ENCODE measurements at places on chromosomes 4 and X.

- no peak for DNase-seq
Observed at GRCh38 chrX:50996930-50997329, 86.4 kb downstream of the BMP15 start.

GRCh38 chr4:74390677-74391076 lies 25.7 kb downstream of the EREG start:
- DNase-seq: no peak

GRCh38 chr4:629915-630641 lies 4.7 kb downstream of the PDE6B start:
- no peak for DNase-seq

- DNase-seq: no peak
Observed at GRCh38 chrX:110004215-110004614, 1.3 kb downstream of the TMEM164 start.

DNA sequence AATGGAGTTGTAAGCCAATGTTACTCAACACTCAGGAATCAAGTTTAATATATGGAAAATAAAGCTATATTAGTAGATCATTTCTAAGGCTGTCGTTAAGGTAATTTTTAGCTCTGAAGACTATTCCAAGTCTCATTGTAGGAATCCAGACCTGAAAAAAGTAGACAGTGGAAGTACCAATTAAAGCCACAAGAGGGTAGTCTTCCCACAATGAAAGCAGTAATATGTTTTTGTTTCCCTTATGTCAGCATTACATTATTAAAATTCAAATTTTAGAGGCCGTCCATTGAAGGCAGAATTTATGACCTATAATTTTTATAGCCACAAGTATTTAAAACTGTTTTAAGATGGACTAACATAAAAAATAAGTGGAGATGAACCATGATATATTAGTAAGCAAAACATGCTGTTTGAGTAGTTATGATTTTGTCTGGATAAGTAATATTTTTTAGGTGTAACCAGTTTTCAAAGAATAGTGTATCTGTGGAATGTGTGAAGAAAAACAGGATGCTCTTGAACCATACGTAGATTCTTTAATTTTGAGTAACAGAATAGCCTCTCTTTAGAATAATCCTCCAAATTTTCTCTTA lies 372.6 kb upstream of the TECRL start:
- no peak for DNase-seq

GRCh38 chr4:163200727-163201349 lies 34.1 kb upstream of the NAF1 start:
- DNase-seq: no peak

DNA sequence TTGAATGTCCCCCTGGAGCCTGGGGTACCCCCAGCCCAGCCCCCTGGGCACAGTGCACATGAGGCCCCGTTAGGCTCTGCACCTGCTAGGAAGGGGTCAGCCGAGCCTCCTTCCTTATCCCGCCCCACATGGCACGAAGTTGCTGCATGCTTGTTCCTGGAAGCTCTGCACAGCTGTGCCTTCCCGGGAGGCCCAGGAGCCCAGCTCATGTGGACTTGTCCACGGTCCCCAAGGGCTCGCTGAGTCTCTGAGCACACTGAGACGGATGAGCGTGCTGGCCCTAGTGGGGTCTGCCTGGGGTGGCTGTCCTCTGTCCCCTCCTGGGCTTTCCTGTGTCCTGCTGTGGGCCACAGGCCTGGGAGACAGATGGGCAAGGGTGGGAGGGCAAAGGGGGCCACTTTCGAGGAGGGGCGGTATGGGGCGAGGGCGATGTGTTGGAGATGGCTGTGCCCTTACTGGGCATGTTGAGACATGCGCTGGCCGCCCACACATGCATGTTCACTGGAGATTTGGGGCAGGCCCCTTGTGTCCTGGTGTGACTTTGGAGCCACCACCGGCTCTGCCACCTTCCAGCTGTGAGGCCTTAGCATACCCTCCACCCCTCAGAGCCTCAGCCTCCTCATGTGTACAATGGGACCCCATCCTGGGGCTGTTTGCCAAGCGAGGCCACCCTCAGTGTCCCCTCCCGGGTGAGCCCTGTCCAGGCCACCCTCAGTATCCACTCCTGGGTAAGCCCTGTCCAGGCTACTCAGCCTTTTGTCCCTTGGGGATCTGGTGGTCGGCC lies 237.6 kb downstream of the AFAP1 start:
- no peak for DNase-seq

GRCh38 chrX:150438165-150438564 lies 75.0 kb downstream of the MAMLD1 start:
- DNase-seq: no peak

GRCh38 chr4:85318415-85318814 lies 156.5 kb upstream of the ARHGAP24 start:
- DNase-seq: no peak

DNA sequence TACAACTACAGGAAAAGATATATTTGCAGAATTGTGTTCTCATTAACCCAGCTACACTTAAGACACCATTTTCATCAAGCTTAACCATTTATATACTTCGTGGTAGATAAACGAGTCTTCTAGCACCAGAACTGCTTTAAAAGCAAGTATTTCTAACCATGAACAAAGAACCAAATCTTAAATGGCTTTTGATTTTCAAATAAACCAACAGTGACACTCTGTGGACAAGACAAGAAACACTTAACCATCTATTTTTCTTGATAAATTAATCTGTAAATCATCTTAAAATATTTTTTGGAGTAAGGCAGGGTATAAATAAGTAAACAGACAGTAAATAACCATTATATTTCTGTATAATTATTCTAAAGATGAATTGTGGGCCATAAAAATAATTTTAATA lies 10.2 kb downstream of the BEND2 start:
- no peak for DNase-seq

- no peak for DNase-seq
Observed at GRCh38 chr4:151644622-151645021, 116.2 kb downstream of the GATB start.

GRCh38 chr4:121960818-121961217 lies 9.0 kb upstream of the TRPC3 start:
- DNase-seq: no peak

- DNase-seq: no peak
Observed at GRCh38 chr4:29131304-29131703, 1588.9 kb upstream of the PCDH7 start.

GRCh38 chr4:151148261-151148660 lies 48.8 kb downstream of the RPS3A start:
- no peak for DNase-seq

- no peak for DNase-seq
Observed at GRCh38 chr4:67437974-67438713, 107.2 kb downstream of the CENPC start.

DNA sequence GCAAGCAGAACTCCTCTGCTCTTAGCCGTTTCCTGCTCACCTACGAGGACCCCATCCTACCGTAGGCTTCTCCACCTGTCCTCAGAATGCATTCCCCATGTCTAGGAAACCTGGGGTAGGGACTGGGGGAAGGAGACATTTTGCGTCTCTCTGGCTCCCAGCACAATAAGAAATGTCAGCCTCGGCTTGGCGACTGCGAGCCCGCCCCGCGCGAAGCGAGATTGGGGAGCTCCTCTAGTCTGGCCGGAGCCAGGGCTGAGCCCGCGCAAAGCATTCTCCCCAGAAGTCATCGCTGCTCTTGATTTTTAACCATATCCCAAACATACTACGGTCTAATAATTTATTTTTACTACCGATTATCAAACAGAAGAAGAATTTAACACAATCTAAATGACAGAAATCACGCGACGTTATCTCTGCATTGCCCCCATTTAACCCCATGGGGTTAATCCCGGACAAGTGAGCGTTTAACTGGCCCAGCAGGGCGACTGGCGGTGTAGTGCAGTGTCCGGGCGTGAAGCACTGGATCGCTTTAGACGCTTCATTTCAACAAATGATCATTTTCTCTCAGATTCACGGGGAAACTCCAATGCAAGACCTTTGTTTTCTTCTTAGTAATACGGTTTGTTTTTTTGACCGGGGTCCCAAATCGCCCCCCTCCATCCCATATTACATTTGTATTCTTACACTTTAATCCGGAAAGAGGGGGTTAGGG lies 8.0 kb upstream of the PITX2 start:
- DNase-seq: no peak

- DNase-seq: no peak
Observed at GRCh38 chr4:1400191-1400805, 5.9 kb downstream of the NKX1-1 start.

DNA sequence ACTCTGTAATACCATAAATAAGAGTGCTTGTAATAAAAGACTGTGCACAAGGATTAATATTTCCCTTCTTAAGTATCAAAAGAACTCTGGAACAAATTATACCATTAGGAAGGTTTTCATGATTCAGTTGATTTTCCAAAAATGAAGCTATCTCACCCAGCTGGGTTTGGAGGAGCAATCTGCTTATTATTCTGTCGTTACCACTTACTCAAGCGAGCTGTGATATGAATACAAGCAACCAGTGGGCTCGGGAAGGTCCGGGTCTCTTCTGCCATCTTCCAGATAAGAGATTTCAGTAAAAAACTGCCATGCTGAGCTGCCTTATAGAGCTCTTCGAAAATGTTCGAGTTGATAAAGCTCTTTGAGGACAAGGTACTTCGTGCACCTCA lies 15.3 kb downstream of the SMIM20 start:
- no peak for DNase-seq

DNA sequence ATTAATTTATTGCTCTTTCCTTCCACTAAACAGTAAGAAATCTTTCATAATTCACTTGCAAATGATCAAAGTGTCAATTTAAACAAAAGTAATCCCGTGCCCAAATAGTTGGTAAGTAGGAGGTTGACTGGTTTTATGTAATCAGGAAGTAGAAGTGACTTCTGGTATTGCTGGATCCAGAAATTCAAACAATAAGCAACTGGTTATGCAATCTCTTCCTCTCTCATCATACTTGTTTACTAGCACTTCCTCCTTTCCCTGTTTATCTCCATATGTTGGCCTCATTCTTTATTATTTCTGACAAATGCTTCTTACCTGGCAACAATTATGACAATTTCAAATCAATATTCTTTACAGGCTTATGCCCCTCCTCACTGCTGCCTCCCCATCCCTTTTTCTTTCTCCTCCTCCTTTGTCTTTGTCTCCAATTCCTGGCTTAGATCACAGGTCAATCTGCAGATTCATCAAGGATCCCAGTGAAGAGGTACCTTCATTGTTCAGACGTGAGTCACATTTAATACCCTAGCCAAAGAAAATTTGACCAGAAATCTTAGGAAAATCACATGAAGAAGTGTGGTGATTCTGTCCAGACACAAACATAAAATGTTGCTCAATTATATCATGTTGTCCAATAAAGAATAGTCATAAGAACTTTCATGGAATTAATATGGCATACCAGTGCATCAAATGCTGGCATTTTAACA lies 323.2 kb upstream of the PCDH7 start:
- DNase-seq: no peak

- no peak for DNase-seq
Observed at GRCh38 chr4:125735102-125735501, 420.3 kb downstream of the FAT4 start.

- DNase-seq: no peak
Observed at GRCh38 chr4:40763228-40763716, 13.5 kb downstream of the NSUN7 start.

DNA sequence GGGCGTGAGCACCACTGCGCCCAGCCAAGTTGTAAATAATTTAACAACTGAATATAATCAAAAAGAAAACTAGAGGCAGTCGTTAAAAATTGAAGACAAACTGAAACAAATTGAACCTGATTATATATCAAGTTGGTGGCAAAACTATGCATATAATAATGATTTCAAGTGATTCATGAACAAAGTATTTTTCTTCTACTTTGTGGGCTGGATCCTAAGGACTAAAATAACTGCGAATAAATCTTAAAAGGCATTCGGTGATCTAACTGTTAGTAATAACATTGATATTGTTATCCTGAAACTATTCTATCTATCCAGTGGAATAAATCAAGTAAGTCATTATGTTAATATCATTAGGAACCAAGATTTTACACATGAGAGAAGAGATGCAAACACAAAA lies 21.2 kb upstream of the USP9X start:
- DNase-seq: no peak

- no peak for DNase-seq
Observed at GRCh38 chr4:8188085-8188484, 11.0 kb upstream of the SH3TC1 start.

DNA sequence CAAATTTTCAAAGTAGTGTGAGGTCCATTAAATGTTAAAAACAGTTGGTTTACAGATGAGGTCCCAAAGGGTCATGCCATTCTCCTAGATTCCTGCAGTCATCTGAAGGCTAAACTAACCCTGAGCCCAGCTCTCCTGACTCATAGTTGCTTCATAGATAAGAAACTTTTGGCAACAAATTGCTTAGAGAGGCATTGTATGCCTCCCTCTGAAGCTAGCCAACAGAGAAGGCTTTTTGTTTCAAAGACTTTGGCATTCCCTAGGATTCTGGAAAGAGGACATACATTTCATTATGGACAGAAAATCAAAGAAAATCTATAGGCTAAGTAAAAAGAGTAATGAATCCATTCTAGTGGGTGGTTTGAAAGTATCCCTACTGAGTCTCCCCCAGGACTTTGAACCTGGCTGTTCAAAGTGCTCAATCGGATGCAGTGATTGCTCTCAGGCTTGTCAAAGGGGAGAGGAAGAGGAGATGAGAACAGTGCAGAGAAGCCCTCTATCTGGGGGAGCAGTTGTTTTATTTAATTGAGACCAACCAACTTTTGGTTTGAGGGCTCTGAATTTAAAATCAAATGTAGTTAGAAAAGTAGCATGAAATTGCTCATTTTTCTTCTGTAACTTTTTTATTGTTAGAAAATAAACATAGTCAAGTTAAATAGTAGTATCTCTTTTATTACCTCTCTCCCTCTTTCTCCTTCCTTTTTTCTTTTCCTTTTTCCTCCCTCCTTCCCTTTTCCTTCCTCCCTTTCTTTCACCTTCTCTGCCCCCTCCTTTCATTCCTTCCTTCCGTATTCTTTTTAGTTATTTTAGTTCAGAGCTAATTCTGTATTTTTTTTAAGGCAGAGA lies 72.3 kb upstream of the ZNF518B start:
- no peak for DNase-seq

- DNase-seq: no peak
Observed at GRCh38 chr4:3445111-3445820, 3.5 kb downstream of the HGFAC start.

DNA sequence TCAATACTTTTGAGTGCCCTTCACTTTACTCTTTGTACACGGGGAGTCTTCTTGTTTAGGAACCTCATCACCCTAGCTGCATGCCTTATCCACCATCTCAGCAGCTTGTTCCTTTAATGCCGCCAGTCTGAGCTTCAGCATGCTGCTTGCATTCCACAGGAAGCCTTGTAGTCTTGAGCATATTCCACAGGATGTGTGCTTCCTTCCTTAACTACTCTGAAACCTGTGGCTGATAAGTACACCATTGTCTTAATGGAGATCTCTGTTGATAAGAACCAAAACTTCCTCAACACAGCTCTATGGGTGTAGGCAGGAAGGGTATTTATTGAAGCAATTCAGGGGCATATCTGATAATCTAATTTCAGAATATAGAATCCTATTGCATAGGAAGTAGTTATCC lies 24.4 kb upstream of the CCNI start:
- no peak for DNase-seq

DNA sequence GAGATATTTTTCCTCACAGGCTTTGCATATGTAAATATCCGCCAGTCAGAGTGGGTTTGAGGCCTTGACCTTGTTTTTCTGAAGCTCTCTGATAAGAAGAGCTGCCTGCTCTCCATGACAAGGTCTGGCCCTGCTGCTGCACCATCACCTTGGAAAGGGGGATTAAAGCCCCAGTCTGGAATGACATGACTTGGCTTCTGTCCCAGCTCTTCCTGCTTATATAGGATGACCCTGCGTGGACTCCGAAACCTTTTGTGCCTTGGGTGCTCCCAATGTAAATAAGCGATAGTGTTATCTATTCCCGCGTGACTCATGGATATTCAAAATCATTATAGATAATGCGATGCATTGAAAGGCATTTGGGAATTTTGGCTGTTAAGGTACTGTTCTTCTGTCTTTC lies 139.3 kb downstream of the BMPR1B start:
- no peak for DNase-seq

GRCh38 chrX:107537815-107538214 lies 88.4 kb downstream of the FRMPD3 start:
- peak; percentile 35 for DNase-seq
